Body of pancreas (tissue), 4 donors: ENCODE measurements at places on chromosomes 2 and 18.

DNA sequence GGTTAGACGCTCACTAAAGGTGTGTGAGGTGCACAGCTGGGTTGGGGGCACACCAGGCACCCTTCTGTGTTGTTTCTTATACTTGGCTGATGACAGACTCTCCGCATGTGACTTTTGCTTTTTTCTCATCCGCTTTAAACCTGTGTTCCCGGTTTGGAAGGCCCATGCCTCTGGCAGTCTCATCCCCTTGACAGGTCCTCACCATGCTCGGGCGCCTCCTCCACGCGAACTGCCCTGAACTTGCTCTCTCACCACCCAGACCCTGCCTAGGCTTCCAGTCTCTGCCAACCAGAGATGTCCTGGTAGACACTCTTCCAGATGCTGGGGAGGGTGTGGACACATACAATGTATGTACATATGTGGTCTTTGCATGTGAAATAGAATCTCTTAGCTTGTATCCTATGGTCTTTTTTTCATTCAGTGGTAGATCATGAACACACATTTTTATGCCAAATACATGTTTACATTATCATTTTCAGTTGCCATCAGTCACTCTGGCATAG, 79.8 kb downstream of the LIMS1 start:
- DNase-seq, result no peak

DNA sequence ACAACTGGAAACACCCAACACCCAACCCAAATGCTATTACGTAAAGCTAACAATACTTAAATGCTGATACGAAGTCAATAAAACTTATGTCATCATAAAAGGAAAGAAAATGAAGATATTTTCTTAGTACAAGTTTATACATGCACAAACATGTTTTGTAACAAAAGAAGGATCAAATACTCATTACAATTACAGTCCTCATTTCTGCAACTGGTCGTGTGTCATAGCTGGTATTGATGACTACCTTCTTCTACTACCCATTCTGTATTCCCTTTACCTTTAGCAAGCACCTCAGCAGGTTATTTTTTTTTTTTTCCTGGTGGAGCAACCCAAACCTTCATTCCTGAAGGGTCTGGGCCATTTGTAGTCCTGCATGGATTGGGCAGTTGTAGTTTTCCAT, 1298.5 kb downstream of the SUCLG1 start:
- no peak for DNase-seq

GRCh38 chr2:136005462-136006196, 20.2 kb upstream of the DARS1 start:
- no peak for DNase-seq

DNA sequence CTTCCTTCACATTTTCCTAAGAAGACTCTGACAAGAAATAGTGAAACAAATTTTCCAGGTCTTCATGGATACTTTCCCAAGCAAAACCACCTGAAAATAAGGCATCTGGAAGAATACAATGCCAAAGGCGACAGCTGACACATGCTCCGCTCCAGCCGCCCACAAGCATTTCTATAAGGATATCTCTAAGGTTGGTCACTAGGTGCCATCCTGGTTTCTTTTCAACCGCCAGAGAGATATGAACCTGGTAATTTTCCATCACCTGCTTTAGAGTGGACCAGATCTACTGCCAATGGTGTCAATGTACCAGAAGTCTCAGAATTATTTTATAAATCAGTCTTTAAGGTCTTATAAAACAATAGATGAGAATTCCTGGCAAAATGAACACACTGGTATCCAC, 97.2 kb downstream of the GAREM1 start:
- no peak for DNase-seq

DNA sequence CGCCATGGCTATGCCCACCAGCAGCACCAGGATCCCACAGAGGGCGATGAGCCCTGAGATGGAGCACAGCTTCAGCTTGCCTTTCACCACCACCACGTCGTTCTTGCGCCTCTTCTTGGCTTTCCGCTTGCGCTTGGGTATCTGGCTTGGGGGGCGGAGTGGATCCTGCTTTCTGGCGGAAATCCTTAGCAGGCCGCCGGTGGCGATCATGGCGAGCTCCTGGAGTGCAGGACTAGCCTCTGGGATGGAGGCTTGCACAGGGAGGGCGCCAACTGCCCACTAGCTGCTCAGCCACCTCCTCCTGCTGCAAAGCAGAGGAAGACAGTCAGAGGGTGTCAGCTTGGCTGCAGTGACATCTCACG, 3.5 kb downstream of the TMEM200C start:
- DNase-seq, result no peak

GRCh38 chr2:12081481-12082210, 335.2 kb downstream of the LPIN1 start:
- no peak for DNase-seq

DNA sequence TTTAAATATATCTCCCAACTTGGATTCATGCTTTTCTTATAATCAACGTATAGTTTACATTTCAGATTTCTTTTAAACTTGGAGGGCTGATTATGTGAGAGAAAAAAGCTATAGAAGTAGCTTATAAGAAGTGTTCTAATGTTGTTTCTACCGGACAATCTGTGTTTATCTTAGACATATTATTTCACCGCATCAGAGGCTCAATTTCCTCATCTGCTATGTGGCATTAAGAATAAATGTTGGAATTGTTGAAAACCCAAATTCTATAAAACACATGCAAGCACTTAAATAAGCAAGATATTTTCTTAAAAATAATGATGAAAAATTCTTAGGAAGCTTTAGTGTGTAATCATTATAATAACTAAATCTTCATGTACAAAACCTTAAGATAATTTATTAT, 407.9 kb downstream of the HRH4 start:
- DNase-seq, result no peak

DNA sequence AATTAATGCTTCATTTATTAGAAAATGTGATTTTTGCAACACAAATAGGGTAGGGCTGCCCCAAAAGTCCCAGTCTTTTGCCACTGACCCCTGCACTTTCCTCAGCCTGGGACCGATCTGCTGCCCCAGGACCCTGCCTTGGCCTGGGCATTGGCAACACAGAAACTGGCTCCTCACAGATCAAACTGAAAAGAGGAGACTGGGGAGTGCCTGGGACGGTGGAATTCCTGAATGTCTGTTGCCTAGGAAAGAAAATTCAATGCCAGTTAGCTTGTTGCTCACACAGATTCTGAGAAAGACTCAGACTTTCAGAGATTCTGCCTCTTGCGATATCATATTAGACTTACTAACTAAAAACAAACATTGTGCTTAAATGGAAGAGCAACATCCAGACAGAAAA, 211.2 kb downstream of the VAPA start:
- DNase-seq, result no peak

- no peak for DNase-seq
Observed at GRCh38 chr18:14098428-14098827, 33.8 kb downstream of the ZNF519 start.

DNA sequence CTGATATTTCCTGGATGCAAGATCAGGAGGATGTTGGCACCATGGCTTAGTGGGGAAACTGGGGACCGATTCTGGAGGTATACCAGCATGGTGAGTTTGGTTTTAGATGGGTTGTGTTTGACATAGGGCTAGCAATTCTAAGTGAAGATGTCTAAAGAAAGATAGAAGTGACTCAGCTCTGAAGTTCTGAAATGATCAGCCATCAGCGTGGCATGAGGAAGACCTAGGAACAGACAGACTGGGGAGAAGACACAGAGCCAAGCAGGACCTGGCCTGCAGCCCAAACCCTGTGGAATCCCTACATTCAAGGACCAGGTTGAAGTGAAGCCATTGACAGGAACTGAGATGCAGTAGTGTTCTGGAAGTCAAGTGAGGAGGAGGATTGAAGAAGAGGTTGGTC, 39.8 kb downstream of the HRH4 start:
- DNase-seq, result no peak

- no peak for DNase-seq
Observed at GRCh38 chr2:69134306-69134945, 121.4 kb downstream of the ANTXR1 start.

DNA sequence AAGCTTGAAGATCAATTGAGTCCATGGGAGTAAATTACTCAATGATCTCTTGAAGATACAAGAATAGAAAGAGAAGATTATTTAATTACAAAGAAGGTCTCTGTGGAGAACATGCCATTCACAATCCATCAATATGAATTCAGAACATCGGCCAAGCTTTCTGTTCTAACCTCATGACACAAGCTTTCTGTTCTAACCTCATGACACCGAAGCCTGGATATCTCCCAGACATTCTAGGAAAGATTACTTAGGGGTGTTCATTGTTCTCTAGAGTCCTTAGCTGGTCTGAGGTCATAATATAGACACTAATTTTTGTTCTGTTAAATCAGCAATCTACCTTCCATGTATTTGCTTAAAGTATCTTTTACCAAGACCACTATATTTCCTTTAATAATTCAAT, 95.5 kb downstream of the RDH14 start:
- no peak for DNase-seq

GRCh38 chr2:200013906-200014305, 58.5 kb downstream of the MAIP1 start:
- no peak for DNase-seq

DNA sequence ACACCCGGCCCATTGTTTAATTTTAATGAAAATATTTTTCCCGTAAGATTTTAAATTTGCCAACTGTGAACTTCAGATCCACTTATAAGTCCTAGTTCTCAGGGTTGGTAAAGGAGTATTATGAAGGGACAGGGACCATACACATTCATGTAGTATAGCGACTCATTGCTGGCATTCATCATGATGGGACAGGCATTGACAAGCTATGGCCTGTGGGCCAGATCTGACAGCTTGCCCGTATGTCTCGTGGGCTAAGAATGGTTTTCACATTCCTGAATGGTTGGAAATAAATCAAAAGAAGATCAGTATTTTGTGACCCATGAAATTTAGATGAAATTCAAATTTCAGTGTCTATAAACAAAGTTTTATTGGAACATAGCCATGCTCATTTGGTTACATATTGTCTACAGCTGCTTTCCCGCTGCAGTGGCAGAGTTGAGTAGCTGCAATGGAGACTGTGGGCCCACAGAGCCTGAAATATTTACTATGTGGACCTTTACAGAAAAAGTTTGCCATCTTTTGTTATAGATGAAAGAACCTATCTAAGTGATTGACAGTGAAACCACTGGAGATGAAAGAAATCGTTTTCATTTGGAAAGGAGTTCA, 4.1 kb downstream of the RAPGEF4 start:
- DNase-seq, result no peak
